Thyroid gland (tissue), 4 donors: ENCODE measurements at places on chromosomes 1 and 21. TPM values are rescaled to one million over a fixed set of nuclear protein-coding genes. Genes with fewer than 3 reads are reported as not detected.

GRCh38 chr1:168613038-168613451, 36.6 kb downstream of the XCL1 start:
- no peak for DNase-seq

GRCh38 chr1:207427832-207428585, 26.1 kb upstream of the CR2 start:
- no peak for DNase-seq

DNA sequence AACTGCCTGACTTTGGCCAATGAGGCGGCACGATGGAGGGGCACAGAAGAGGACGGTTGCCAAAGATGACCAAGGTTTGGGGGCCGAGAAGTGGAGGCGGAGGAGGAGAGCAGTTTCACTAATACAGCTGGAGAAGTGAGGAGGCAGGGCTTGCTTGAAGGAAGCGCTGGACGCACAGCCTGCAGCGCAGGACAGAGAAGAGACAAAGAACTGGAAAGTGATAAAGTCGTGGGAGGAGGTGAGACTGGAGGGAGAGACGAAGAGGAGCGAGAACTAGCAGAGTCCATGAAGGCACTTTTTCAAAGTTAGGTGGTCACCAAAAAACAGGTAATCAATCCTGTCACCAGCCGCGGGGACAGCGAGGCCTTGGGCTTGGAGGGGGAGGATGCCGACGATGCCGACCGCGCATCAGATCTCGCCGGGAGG, 771 bp downstream of the PACC1 start:
- DNase-seq: no peak

GRCh38 chr1:6034750-6035096, 11.0 kb upstream of the KCNAB2 start:
- no peak for DNase-seq

DNA sequence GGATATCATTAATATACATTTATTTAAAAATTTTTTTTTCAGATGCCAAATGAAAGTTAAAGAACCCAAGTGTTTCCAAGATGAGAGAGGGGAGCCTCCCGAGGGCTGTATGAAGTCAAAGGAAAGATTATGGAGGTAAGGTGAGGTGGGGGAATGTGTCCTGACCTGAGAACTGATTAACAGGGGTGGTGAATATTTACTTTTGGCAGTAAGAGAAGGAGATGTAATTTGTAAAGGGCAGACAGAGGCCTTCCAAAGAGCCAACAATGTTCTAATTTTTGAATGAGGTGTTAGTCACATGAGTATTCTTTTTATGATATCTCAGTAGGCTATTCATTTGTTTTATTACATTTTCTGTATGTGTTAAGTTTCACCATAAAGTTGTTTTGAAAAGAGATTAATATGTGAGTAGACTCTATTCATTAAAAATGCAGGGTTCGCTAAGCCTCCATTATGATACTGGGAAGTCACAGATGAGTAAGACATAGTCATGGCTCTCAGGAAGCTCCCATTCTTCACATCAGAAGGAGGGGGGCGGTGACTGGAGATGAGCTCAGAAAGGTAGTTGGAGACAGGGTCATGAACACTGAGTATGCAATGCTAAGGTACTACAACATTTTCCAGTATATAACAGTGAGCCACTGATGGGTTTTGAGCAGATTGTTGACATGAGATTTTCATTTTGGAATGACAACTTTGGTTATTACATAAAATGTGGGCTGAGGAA, 62.4 kb upstream of the TNFSF18 start:
- no peak for DNase-seq

DNA sequence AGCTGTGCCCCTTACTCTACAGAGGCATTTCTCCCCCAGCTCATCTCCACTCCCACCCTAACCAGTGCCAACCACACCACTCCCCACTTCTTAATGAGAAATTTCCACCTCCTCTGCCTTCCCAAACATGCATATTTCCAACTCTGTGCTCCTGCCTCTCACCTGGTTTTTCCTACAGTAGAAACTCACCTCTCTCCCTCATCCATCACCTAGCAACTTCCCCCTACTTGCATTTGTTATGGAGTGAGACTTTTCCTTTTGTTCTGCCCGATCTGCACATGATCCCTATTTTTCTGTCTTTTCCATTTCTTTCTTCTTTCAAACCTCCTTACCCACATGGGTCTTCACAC, 11.9 kb downstream of the RGS8 start:
- DNase-seq: no peak

GRCh38 chr1:200035397-200035955, 8.0 kb downstream of the NR5A2 start:
- DNase-seq: no peak

GRCh38 chr1:51070011-51070410, 32.0 kb upstream of the C1orf185 start:
- no peak for DNase-seq

DNA sequence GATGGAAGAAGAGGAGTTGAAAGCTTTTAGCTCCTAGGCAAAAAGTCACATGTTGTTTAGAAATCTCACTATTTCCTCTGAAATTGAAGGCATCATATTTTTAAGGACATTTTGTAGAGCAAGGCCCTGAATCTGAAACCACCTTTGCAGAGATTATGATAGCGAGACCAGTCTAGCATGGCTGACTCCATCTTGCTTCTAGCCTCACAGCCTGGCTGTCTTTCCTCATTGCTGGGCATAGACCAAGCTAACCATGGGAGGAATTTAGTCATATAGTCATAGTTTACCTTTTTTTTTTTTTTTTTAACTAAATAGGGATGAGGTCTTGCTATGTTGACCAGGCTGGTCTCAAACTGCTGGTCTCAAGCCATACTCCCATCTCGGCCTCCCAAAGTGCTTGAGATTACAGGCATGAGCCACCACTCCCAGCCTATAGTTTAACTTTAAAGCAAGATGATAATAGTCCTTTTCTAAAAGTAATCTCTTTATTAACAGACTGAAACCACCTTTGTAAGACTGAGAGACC, 42.2 kb upstream of the ZNF326 start:
- no peak for DNase-seq

- DNase-seq: peak; percentile 73
Measured at GRCh38 chr1:111948209-111949171, 41.0 kb downstream of the KCND3 start.

GRCh38 chr1:162861101-162861500, at the start of gene CCDC190:
TSS of gene CCDC190 (minus strand) at chr1:162861175. CDS start at chr1:162859646, 1,529 bp downstream.
- peak; percentile 47 for DNase-seq

DNA sequence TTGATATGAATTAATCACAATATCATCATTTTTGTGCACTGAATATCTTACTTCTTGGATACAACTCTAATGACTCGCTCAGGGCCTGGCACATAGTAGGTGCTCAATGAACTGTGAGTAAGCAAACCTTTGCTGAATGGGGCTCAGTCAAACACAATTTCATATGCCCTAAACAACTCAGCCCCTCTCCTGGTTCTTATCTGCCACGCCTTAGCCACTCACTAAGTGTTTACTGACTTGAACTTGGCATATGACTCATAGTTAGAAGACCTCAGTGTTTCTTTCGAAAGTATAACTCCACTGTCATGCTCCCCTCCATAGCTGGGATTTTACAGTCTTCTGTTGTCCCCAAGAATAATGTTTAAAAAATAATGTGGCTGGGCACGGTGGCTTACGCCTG, 4.8 kb upstream of the IFNLR1 start:
- no peak for DNase-seq

DNA sequence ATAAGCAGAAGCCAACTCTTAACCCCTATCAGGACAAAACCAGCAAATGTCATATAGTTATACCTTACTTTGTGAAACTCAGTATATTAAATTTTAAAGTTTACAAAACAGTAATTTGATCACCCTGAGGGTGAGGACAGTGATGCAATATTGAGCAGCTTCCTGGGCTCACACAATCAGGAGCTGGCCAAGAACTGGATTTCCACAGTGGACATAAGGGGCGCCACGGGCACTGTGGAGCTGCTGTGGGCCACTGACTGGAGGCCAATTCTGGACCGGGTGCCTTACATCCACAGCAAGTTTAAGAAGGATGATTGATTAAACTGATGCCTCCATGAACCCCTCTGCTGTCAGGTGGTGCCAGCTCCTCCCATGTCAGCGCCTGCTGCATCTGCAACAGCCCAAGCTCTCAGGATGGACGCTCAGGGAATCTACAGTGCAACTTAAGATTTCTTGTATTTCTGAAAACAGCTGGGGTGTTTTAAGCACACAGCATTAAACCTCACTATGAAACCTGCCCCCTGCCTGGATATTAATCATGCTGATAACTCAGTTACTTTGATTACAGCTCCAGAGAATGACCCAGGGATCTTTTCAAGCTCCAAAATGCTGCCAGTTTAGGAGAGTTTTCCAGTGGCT, 55.9 kb downstream of the TOR3A start:
- no peak for DNase-seq

DNA sequence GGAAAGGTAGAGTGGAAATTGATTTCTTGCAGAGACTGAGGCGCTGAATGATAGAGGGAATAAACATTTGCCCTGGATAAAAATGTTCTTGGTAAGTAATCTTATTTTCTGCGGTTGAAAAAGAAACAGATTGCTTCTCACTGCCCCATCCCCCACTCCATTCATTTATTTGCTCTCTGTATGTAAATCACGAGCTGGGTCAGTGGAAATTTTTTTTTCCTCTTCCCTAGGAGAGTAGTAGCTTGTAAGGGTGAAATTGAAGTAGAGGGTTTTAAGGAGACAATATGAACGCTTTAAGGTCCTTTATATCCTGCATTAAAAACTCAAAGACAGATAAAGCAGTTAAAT, 1.4 kb upstream of the BRINP3 start:
- DNase-seq: no peak

GRCh38 chr1:230250666-230251065, 175.5 kb downstream of the PGBD5 start:
- DNase-seq: peak; percentile 29

- no peak for DNase-seq
Measured at GRCh38 chr1:75394386-75395139, 216.4 kb downstream of the SLC44A5 start.

DNA sequence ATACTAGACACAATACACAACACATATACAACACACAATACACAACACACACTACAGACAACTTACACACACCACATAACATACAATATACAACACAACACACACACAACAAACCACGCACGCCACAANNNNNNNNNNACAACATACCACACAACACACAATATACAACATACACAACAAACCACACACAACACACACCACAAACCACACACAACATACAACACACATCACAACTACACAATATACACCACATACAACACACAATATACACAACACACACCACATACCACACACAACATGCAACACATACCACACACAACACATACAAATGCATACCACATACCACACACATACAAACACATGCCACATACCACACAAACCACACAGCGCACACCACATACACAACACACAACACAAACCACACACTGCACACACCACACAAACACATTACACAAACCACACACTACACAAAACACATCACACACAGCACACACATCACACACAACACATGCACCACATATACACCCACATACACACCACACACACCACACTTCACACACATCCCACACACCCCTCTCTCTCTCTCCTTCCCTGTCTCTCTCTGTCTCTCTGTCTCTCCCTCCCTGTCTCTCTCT, 108.3 kb downstream of the ETS2 start:
- DNase-seq: no peak

DNA sequence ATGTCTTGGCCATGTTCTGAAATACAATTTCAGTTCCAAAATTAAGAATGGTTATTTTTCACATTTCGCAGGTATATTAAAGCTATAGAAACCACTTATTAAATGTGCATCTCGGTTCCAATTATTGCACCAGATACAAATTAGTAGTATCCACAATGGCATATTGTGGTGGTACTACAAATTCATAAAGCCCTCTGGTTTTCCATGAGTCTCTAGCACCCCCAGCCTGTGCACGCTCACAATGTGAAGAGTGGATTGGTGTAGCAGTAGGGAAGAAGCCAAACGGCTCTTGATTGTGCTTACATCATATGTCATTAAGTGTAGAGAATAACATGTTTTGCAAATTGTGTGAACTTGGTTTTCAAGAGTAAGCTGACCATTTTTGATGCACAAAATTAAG, 1.9 kb upstream of the BRINP3 start:
- DNase-seq: no peak

GRCh38 chr1:187009320-187009719, 180.6 kb downstream of the PLA2G4A start:
- no peak for DNase-seq

DNA sequence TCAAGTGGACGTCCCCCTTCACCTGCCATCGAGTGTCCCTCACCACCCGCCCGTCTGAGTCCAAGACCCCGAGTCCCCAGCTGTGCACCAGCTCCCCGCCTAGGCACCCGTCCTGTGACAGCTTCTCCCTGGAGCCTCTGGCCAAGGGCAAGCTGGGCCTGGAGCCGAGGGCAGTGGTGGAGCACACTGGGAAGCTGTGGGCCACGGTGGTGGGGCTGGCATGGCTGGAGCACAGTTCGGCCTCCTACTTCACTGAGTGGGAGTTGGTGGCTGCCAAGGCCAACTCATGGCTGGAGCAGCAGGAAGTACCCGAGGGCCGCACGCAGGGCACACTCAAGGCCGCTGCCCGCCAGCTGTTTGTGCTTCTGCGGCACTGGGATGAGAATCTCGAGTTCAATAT, 63.2 kb downstream of the VWA5B1 start:
- DNase-seq: no peak

- no peak for DNase-seq
Measured at GRCh38 chr21:17758683-17759082, 60.5 kb downstream of the C21orf91 start.

DNA sequence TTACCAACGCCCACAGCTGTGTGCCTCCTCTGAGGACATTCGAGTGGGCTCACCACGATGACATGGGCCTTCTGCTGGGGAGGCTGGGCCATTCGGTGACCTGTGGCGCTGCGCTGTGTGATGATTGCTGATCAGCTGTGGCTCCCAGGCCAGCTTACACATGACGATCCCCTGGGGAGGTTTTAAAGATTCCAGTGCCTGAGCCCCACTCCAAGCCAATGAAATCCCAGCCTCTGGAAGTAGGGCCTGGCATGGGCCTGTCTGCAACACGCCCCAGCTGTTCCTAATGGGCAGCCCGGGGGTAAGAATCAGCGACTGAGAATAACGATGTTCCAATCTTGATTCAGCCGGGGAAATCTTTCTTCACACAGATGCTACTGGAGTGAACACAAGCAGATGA, 153.7 kb downstream of the KCNJ6 start:
- no peak for DNase-seq

- DNase-seq: no peak
Measured at GRCh38 chr1:18947570-18947969, 8.9 kb downstream of the IFFO2 start.

GRCh38 chr1:38815903-38816627, 43.5 kb downstream of the RRAGC start:
- no peak for DNase-seq

Gene CFHR1
- not detected for total RNA-seq

Gene GPA33
- total RNA-seq: not detected

Gene MYCL
- total RNA-seq: 3.1 TPM

Gene TTC24
- total RNA-seq: 0.27 TPM

Gene SLAMF9
- not detected for total RNA-seq

Gene PKN2
- total RNA-seq: 47.5 TPM

Gene OR2T11
- total RNA-seq: not detected

Gene ANXA9
- total RNA-seq: 5.8 TPM

Gene REN
- total RNA-seq: not detected

Gene LCE1B
- total RNA-seq: not detected
